ENCODE measurements at places on chromosomes 1 and 21.

DNA sequence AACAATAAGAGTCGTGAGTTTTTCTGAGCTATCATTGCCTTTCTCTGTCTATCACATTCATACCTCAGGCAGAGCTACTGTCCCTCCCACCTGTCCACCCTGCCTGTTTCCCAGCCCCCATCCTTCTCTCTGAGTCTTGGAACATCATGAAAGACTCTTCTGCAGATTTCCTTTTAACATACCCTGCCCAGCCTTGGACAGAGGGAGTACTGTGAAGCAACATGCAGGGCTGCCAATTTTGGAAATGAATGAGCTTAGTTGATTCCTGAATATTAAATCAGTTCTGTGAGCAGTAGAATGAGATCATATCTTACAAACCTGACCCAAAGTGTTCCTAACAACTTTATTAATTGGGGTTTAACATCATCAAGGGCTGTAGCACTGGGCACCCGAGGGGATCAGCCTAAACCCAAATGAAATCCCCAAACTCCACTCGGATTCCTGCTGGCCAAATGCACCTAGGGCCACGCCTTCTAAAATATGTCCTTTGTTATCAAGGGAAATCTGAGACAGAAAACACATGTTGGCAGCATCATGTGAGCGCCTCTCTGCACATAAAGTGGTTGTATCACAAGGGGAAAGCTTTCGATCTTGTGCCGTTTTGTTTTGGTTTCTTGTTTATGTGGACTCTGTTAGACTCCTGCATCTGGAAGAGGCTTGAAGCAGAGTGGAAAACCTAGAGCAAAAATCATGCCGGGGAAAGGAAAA lies 357.6 kb downstream of the KIF26B start:
- no peak for DNase-seq

DNA sequence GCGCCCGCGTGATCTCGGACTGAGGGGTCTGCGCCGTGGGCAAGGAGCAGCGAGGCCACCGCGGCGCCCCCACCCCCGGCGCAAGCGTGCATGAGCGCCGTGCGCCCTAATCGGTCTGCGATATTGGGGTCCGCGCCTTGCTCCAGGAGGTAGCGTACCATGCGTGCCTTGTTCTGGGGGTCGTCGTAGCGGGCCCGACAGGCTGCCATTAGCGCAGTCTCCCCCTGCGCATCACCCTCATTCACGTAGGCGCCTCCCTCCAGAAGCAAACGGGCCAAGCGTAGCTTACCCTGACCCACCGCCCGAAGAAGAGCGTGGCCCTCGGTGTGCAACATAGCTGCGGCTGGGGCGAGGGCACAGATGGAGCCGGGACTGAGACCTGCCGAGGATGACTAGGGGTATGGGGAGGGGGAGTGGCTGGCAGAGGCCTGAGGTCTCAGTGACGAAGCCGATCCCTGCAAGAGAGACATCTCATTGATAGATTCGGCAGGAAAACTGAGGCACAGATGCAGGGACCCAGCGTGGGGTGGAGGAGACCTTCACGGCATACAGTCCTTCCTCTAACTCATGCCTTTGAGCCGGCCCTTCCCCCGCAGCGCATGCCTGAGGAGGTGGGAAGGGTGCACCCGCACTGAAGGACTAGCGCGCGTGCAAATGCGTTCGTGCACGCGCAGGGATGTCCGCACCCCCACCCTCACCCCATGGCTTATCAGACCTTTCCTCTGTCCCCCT lies 2.8 kb downstream of the ANKRD34A start:
- peak; percentile 37 for DNase-seq

DNA sequence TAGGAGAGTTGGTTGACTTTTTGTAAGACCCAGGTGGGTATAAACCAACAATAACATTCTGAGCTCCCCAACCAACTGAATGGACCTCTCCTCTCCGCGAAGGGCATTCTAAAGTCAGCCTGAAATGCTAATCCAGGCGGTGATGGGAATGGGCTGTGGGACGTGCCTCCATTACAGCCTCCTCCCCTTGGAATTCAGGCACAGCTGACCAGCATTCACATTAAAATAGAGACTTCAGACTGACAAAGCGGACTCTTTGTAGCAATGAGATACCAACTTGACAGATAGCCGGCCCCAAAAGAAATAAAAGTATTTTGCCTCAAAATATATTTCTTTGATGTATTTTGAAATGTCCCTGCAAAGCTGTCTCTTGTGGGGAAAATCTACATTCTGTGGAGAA lies 101.7 kb downstream of the KIF26B start:
- DNase-seq = no peak

DNA sequence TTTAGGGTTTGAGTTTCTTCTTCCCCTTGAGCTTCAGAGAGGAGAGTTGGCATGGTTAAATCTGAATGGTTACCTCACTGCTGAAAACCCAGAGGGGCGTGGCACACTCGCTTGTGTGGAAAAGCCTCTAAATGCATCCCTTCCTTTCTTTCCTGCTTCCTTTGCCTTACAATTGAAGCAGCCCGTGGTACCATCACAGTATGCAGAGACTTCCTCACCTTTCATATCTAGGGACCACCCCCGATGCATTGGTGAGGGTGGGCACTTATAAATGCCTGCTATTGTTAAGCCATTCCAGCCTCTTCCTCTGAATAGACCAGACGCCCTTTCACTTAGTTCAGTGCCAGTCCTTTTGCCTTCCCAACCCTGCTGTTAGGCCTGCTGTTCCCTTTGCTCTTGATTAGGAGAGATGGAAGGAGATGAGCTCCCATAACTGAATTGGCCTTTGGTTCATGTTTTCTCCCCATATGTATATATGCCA lies 21.9 kb upstream of the LAX1 start:
- no peak for DNase-seq

DNA sequence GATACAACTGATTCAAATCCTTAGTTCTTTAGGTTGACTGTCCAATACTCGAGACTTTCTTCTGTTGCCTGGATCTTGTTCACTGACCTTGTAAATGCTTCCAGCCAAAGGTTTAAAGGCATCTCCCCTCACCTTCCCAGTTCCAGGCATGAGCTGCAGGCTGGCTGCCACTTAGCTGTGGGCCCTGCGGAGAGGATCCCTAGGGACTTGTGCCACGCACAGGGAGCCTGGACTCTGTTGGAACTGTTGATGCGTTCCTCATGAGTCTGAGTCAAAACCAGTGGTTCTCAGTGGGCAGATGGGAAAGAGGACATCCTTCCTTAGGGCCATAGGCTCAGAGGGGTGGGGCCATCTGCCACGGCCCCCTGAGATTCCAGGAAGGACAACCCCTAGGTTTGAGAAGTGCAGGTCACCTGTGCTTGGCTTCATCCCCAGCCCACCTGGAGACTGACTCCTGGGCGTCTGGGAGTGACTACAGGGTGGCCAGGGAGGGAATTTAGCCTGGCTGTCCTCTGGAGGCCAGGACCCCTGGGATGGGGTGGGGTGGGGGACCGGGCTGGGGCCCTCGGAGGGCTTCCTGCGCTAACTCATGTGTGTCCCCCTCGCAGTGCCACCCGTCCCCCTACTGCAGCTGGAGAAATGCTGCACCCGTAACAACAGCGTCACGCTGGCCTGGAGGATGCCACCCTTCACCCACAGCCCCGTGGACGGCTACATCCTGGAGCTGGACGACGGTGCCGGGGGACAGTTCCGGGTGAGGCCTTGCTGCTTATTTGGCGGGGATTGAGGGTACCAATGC lies 37.6 kb upstream of the GNPAT start:
- no peak for DNase-seq

DNA sequence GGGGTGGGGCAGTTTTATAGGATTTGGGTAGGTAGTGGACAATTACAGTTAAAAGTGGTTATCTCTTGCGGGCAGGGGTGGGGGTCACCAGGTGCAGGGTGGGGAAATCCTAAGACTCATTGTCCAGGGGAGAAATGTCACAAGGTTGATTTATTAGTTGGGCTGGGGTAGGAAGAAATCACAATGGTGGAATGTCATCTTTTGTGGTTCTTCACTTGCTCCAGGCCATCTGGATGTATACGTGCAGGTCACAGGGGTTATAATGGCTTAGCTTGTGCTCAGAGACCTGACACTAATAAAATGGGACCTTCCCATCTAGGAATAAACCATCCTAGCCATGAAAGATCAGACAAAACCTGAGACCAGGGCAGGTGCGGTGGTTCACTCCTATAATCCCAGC lies 11.5 kb downstream of the TEX46 start:
- no peak for DNase-seq

- DNase-seq = no peak
Observed at GRCh38 chr21:41431788-41432548, 5.9 kb downstream of the MX1 start.

DNA sequence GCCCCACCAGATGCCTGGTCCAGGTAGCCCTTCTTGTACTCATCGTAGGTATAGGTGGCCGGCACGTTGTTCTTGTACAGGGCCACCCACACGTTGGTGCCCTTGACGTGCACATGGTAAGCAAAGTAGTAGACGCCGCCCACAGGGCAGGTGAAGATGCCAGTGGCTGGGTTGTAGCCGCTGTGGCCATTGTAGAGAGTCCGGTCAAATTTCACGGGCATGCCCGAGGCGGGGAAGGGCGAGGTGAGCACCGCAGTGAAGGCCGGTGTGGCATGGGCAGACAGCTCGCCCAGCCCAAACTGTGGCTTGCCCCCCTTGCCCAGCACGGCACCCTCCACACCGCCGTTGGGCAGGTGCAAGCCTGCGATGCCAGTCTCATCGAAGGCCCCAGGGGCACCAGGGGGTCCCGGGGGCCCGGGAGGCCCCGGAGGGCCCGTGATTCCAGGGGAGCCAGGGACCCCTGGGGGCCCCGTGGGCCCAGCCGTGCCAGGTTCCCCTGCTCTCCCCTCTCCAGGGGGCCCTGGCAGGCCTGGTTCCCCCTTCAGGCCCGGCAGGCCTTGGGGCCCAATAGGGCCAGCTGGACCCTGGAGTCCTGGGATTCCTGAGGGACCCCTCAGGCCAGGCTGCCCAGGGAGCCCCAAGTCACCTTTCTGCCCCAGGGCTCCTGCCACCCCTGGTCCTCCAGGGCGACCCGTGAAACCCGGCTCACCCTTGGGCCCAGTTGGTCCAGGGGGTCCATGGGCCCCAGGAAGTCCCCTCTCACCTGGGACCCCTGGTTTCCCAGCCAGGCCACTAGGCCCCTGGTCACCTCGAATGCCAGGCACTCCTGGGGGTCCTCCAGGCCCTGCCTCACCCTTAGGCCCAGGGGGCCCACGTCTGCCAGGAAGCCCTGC lies 9.2 kb downstream of the ADPRS start:
- no peak for DNase-seq

DNA sequence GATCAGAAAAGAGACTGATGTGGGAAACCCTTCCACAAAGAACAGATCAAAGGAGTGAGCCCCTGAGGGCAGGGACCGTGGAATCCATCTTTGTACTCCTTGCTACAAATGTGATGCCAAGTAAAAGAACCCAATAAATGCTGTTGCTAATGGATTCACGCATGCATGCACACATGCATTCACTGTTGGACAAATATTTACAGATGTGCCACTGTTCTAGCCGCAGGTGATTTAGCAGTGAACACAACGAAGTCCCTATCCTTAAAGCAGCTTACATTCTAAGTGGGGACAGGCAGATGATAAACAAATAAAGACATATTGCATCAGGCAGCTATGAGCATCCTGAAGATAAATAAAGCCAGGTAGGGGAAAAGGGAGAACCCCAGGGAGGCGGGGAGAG lies 67.8 kb downstream of the ITPKB start:
- no peak for DNase-seq

DNA sequence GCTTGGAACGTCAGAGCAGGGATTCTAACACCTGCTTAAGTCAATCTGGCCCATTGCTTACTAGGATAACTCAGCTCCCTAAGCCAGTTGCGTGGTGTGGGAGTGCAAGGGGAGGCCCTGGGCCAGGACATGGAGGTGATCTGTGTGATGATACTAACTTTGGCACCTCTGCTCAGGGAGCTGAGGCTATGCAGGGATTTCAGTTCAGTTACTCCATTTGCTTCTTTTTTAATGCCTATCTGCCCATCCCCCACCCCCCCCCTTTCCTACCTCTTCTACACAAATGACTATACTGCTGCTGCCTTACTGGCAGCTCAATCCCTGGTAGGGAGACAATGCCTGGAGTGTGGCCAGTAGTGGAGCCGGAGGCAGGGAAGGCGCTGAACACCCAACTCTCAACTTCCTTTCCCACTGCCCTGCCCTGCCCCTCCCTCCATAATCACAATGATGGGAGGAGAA lies 19.5 kb downstream of the INKA2 start:
- no peak for DNase-seq

DNA sequence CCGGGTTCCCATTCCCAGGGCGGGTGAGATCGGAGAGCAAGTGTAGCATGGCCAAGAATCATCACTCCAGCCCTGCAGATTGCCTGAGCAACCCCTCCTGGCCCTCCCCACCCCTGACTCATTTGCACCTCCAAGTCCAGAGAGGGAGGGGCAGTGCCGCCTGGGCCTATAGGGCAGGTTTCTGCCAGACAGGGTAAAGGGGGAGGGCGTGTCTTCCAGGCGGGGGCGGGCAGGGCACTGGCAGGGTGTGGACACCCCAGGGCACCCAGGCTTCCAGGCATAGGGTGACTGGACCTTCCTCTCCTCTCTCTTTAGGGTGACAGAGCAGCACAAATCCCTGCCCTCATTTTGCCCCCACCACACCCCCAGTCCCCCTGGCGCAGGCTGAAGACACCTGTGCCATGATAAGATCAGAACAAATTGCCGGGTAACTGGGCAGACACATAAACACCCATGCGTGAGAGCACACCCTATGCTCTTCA lies 3.2 kb upstream of the CRYBG2 start:
- no peak for DNase-seq

DNA sequence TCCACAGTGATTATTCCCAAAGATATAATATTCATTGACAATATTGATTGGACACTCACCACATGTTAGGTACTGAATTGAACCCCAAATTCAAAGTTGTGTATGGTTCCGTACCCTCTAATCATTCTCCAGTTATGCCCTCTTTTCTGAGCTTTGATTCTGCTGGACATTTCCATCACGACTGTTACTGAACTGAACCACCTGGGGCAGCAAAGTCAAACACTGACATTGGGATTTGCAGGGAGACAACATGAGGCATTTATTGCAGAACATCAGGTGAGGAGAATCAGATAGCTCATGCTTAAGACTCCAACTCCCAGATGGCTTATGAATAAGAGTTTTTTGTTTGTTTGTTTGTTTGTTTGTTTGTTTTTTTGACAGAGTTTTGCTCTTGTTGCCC lies 420.9 kb downstream of the DISC1 start:
- no peak for DNase-seq

- no peak for DNase-seq
Observed at GRCh38 chr1:207925210-207925609, 14.3 kb upstream of the CD34 start.

GRCh38 chr1:35808450-35809113 lies 766 bp downstream of the AGO4 start:
- DNase-seq = peak; percentile 47

DNA sequence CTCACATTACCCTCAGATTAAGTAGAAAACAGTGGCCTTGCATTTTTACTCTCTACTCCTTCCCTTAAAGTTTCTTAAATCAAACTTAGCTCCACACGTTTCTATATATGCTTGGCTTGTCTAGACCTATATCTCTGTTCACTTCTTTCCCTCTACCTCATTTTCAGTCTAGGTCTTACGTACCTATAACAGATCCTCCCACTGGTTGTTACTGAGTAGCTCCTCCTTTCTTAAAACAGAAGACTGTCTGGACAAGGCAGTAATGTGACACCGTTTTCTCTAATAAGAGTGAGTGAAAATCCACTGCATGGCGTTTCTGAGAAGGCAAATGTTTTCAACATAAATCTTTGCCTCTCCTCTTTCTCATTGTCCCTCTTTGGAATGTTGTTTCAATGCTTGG lies 211.7 kb upstream of the POGK start:
- no peak for DNase-seq

GRCh38 chr1:43366601-43367025 lies 1.2 kb downstream of the ELOVL1 start:
- no peak for DNase-seq

Data from CD8-positive, alpha-beta memory T cell (primary cell).